Stimulated activated CD4-positive, alpha-beta T cell treated with anti-CD3 and anti-CD28 coated beads, Interleukin-1b, Interleukin-23, amount 100 ng/mL, for 4 hours (primary cell): ENCODE measurements at places on chromosomes 11 and 22.

DNA sequence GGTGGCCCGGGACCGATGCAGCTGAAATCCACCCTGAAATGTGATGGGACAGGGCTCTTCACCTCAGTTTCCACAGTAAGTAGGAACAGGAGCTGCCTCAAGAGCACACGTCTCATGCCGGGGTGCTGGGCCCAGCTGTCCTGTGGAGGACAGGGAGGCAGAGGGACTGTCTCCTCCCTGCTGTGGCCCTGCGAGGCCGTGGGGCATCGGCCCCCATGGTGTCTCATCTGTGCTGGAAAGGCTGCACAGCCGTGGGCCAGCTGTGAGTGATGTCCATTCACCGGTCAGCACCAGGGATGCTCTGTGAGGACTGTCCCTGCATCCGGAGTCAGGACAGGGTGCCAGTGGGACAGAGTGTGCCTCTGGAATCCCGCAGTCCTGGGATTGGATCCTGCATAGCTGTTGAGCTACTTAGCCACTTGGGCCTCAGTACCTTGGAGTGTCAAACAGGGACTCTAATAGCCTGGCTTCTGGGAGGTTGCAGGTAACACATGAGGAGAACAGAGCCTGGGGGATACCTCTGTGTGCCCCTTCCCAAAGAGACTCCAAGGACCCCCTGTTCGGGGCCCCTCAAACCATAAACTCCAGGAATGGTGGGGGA is 16.5 kb downstream of the TRPM5 start:
- DNase-seq: no peak

DNA sequence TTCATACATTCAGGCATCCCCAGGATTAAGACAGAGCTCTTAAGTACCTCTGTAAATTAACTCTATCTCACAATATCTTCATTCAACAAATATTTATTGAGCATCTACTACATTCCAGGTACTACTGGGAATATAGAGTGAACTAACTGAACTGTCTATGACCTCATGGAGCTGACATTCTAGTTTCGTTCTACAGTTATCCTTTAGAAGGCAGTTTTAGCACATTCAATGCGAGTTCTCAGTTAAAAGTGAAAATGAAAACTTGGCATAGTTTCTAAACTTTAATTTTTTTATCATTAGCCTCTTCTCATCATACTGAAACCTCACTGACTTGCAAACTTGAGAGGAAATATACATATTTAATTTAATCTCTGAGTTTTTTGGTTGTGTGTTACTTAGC is 10.7 kb upstream of the MS4A6E start:
- no peak for DNase-seq

- no peak for DNase-seq
Measured at GRCh38 chr22:38204784-38205183, 3.0 kb downstream of the MAFF start.

GRCh38 chr11:109350091-109350490 is 71.9 kb upstream of the C11orf87 start:
- no peak for DNase-seq

DNA sequence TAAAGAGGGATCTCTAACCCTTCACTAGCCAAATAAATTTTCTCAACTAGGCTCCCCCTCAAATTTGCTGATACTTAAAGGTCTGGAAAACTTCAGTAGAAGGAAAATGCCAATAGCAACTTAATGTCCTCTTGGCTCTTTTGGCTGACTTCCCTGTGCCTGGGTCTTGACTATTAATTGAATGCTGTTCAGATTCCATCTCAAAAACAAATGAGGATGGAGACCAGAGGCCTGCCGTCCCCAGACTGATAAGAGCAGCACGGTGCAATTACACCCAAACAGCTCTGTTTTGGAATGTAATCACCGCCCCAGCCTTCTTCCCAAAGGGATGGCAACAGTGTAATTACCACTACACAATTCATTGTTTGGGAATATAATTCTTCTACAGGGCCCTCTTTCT is 89.3 kb upstream of the CHRM4 start:
- no peak for DNase-seq

DNA sequence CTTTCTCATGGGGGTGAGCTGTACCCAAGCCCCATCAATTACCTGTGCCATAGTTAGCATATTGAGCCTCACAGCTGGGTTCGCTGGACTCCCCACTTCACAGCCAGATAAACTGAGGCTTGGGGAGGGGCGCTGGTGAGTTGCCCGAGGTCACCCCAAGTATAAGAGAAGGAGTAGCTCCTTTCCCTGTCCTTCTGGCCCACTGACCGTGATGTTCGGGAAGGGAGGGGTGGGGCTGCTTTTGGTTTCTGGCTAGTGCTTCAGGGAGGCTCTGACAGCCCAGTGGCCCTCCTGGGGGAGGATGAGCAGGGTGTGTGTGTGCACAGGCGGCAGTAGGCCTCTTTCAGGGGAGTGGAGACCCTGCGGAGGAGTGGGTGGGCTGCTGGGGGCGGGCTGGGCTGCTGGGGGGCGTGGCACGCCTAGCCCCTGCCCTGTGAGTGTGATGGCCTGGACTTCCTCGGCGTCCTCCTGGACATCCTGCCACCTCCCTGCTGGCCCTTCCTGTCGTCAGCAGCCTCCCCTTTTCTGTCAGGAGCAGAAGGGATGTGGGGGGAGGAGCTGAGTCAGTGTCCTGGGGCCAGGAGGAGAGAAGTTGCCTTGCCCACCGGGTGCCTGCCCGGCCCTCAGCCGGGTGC is 50.3 kb downstream of the TRIOBP start:
- no peak for DNase-seq

DNA sequence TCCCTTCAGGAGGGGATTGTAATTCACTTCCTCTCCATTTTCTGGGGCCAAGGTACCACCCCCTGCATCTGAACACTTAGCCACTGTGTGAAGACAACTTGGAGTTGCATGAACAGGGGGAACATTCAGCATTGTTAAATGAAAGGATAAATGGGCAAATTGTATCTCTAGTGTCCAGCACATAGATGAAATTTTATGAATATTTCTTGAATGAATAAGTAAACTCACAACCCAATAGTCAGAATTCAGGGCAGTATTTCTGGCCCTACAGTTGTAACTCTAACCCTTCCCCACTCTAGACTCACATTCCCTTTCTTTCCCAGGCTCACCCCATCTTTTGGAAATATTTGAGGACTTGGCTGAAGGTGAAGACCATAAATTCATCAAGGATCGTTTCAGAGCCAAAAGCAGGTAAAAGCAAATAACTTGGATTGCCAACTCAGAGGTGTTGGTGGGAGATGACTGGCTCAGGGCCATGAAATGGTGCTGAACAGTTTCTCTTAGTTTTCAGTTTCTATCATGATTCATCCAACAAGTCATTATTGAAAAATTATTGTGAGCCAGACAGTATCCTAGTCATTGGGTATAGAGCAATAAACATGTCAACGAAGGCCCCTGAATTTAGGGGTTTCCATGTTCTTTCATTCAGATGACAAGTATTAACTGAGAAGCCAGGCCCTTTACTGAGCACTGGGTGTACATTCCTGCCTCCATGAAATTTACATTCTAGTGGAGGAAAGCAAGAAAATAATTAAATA is 33.3 kb upstream of the ZC3H12C start:
- DNase-seq: no peak

DNA sequence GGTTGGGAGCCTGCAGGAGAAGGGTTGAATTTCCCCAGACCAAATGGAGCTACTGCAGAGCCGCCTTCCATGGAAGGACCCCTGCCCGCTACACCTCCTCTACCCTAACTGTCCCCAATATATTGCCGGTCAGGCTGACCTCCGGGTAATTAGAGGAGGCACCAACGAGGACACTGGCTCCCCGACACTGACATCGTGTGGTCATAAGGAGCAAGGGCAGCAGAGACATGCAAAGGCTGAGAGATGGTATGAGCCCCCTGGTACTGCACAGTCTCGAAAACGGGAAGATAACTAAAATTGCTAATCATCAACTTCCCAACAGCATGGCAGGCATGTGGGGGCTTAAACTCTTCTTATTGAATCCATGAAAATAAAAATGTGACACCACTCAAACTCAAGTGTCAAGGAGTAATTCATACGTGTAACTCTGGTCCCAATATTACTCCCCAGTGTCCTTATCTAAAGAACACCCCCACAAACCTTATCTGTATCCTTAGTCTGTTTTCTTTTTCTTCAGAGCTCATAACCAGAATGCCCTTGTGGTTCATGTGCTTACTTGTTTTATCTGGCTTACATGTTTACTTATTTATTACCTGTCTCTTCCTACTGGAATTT is 4.4 kb downstream of the CAVIN3 start:
- DNase-seq: no peak

GRCh38 chr22:43167001-43167589 is 15.7 kb downstream of the TSPO start:
- no peak for DNase-seq
